ENCODE measurements at places on chromosomes 12 and 14.

DNA sequence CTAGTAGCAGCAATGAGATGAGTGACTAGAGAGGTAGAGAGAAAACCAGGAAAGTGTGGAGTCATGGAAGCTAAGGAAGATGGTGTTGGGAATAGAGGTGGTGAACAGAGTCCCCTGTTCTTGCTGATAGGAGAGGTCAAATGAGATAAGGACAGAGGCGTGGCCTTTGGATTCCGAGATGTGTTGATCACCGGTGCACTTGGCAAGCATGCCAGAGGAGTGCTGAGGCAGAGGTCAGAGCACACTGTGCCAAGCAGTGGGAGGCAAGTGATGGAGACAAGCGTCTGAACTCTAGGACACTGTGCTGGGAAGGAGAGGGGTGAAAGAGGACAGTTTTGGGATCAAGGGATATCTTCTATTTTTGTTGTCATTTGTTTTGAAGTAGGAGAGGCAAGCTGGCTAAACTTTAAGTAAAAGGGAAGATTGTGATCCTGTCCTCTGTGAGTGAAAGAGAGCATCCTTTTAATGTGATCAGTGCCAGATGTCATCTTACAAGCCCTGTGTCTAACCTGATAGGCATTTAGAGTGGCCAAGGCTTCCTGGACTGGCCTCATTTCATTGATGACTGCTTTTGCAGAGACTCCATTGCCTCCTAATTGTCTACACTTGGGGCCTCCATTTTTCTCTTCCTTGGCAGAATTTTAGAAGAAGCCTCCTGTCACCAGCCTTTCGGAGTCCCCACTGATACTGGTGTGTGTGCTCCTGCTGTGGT is 336.4 kb downstream of the CACNA1C start:
- no peak for DNase-seq

DNA sequence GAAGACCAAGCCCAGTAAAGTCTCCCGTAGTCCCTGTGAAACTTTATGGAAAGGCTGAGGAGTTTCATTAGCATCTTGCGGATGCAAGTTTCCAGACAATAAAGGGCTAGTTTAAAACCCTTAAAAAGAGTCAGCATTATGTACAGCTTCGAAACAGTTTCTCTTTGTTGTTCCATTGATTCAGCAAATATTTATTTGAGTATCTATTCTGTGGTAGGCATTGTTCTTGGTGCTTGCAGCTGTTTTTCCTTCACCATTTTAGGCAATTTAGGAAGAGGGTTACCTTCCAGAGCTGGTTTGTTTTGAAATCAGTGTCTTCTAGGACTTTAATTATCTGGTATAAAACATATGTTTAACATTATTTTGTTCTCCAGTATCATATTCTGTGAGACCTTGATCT is 1.5 kb downstream of the SLIRP start:
- no peak for DNase-seq

DNA sequence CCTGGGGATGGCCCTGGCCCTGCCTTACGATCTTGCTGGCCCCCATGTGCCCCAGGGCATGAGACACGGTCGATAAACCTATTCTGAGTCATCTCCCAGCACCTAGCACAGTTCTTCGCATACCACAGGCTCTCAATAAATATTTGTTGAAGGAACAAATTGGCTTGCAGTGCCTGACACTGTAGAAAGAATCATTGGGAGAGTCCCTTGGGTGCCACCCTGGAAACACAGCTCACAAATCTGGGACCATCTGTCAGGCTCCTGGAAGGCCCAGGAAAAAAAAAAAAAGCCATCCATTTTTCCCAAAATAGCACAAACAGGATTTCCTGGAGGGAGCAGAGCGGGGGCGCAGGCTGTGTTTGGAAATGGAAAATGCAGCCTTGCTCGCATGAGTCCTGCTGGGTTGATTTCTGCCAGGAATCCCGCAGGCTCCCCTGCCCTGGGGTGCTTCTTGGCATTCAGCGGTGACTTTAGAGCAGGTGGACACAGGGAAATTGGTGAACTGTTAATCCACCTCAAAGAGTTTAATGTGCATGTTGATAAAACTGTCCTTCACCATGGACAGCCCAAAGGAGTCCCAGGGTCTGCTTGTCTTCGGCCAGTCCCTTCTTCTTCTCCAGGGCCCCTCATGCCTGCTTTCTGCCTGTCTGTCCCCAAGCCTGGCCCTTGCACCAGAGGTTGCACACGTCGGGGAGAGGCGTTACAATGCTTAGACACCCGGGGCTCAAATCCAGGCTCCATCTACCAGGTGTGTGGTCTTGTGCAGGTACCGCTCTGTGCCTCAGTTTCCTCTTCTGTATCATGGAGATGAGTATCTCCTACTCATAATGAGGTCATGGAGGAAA is 106.1 kb upstream of the RFLNA start:
- DNase-seq, result peak; percentile 57

DNA sequence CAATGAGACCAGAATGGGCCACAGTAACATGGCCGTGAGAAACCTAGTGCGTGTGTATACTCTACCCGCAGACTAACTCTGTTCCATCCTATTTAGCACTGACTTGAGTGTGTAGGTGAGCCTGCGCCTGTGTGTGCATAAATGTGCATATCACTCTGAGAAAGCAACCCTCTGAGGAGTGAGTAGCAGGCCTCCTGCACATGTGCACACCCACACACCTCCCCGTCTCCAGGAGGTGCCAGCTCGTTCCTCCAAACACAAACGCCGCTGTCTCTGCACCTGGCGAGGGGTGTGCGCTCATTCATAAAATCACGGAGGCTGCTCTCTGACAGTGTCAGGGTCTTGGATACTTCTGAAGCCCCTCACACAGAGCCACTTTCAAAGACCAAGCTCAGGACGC is 138.9 kb downstream of the GCH1 start:
- no peak for DNase-seq

DNA sequence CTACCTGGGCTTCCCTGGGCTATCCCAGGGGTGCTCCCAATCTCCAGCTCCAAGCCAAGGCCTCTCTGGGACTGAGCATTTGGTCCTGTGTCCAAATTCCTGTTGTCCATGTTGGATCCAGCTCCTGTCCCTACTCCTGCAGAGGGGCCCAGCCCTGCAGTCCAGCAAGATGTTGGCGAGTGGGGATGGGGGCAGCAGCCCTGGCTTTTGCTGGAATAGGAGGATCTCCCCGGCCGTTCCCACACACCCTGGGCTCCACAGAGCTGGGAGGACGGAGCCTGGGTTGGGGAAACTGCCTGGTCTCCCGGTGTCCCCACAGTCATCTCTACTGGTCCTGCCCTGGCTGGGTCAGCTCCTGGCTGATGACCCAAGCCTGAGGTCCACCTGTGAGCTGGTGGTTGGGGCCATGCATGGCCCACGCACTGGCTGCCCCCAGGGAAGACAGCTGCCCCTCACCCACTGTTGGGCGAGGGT is 219.6 kb upstream of the C14orf180 start:
- no peak for DNase-seq

DNA sequence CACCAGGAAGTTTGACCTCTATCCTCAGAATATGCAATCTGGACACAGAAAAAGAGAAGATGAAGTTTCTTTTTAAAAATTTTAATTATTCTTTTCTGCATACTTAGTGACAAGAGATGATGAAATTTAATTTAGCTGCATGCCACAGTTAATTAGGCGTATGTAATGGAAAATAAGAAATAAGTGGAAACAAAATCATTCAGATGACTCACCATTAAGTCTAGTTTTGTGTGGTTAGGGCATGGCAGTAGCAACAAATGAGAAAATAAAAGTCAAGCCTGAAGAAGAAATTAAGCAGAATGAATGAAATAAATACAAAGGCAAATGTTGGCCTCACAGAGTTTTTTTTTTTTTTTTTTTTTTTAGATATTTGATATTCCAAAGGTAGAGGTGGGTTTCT is 30.9 kb upstream of the KLRD1 start:
- no peak for DNase-seq

DNA sequence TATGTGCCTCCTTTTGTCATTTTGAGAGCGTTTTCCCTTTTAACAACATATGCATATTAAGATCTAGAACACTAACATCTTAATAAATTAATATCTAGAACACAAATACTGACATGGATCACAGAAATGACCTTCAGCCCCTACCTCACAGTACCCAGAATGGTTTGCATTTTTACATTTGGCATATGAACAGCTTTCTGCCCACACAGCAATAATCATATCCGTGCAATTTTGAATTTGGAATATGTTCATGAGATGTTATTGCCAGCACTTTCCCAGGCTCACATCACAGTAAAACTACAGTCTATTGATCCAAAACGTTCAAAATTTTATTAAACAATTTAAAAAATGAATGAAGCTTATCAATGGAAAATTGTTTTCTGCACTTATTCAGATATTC is 114.6 kb downstream of the SLC25A21 start:
- DNase-seq, result no peak

DNA sequence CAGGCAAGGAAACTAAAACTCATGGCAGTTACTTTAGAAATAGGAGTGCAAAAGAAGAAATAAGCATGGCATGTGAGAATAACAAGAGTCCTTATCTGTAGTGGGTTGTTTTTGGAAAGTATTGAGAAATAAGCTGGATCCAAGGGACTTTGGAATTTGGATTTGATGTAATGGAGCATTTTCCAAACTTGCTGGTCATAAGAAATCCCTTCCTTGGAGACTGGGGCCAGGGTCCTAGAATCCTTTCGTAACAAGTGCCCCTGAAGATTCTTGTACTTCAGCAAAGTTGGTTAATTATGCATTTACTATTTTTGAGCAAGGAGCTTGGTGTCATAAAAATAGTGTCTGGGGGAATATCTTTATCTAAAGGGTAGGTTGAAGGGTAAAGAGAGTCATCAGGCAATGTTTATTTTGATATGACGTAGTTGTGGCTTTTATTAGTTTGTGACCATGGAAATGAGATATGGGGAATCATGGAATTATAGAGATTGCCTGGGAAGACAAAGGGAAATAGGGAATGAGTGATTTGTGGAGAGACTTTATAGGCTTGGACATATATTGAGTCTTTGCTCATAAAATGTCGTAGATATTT is 53.9 kb downstream of the WNK1 start:
- DNase-seq, result peak; percentile 36

DNA sequence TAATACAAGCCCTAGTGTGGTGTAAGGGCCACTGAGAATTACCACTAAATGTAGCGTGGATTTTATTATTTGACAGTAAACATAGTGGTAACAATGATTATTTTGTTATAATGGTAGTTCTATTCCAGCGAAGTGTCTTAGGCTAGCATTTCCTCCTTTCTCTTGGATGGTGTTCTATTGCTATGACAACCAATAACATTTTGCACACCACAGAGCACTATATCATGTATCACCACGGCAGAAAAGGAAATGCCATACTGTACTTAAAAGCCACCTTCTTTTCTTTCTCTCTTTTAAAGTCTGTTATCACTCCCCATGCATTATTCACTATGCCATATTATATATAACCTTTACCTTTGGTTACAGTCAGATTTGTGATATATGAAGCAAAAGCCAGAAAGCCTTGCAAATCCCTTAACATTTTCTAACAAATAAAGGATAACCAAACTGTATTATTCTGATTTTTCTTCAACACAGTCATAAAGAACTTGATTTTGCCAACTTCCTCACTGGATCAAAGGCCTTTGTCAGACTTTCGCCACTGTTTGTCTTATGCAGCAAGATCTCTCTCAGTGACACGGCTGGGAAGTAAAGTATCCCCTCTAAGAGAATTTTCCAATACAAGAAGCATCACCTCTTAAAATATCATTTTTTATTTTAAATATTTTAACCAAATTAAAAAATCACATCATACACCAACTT is 195.8 kb downstream of the FOXN3 start:
- no peak for DNase-seq

DNA sequence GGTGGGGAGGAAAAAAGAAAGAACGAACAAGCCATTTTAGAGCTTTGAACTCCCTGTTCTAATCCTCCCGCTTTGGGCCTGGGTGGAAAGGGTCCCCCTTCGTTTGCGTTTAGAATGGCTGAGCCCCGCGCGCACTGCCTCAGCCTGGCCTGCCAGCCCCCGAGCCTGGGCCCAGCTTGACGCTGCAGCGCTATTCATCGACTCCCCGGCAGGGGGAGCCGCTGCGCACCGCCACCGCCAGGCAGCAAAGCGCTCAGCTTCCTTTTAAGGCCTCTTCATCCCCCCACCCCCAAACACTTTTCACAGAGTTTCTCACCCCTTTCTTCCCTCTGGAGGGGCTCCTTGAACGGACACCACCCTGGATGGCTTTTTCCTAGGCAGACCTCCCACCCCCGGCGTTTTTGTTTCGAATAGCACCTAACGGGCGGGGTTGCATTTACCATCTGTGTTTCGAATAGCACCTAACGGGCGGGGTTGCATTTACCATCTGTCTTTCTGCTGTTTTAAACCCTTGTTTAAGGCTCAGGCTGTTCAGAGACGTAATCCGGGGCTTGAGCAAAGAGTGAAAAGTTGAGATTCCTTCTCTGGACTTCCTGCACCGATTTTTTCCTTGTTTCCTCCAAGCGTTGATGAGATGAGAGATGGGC is 56.4 kb upstream of the PIWIL1 start:
- DNase-seq, result peak; percentile 46

DNA sequence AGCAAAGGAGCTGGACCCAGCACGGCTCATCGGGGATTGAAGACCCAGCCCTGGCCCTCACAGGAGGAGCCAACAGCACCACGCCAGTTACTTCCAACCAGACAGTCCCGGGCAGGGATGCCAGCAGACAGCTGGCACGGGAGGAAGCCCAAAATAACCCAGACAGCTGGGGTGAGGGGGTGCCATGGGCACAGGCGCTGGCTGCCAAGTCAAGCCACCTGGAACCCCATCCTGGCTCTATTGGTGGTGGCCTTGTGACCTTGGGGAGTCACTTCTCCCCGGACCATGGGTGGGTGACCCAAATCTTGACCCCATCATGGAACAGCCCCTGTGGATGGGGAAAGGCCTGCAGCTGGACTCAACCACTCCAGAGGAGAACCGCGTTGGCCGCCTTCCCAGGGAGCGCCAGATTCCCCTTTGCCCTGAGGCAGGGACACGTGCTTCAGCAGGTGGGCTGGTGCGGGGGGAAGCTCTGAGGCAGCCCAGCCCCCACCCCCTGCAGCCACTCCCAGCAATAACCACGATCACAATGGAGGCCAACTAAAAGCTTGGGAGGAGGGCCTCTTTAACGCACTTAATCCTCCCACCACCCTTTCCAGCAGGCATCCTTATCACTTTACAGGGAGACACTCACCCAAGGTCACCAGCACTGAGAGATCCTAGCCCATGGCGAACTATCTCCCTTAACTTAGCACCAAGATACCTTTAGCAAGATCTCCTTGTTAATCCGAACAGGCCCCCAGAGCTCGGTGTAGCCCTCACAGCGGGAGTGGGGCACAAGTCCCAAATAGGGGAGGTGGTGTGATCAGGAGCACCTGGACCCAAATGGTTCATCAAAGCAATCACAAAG is 4.7 kb upstream of the RHOF start:
- DNase-seq, result peak; percentile 86

DNA sequence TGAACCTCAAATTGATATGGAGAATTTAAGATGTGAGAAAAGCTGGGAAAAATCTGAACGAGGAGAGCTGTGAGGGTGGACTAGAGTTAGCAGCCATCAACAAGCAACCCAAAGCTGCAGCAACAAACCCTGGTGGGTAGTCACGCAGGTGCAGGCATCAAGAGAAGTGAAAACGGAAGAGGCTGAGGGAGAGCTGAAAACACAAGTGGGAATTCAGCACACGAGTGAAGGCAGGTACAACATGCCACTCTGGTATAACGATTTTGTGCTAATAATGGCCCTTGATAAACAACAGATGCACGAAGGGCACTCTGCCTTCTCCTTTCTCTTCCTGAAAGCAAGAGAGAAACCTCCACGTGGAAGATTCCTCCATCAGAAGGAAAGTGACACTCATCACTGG is 11.5 kb downstream of the TCL1B start:
- no peak for DNase-seq

All from hepatocyte (in vitro differentiated cells).